ENCODE measurements at places on chromosomes 3 and 15.

- no peak for DNase-seq
- no peak overlapping the region for H3K4me3 ChIP-seq
- no peak overlapping the region for H3K27ac ChIP-seq
- H3K4me1 ChIP-seq, result no peaks in the 10 kb centered on the region
- H3K36me3 ChIP-seq, result no peaks in the 10 kb centered on the region
- no peaks in the 10 kb centered on the region for H3K27me3 ChIP-seq
Measured at GRCh38 chr3:167843481-167843880, 108.0 kb downstream of the SERPINI1 start.

DNA sequence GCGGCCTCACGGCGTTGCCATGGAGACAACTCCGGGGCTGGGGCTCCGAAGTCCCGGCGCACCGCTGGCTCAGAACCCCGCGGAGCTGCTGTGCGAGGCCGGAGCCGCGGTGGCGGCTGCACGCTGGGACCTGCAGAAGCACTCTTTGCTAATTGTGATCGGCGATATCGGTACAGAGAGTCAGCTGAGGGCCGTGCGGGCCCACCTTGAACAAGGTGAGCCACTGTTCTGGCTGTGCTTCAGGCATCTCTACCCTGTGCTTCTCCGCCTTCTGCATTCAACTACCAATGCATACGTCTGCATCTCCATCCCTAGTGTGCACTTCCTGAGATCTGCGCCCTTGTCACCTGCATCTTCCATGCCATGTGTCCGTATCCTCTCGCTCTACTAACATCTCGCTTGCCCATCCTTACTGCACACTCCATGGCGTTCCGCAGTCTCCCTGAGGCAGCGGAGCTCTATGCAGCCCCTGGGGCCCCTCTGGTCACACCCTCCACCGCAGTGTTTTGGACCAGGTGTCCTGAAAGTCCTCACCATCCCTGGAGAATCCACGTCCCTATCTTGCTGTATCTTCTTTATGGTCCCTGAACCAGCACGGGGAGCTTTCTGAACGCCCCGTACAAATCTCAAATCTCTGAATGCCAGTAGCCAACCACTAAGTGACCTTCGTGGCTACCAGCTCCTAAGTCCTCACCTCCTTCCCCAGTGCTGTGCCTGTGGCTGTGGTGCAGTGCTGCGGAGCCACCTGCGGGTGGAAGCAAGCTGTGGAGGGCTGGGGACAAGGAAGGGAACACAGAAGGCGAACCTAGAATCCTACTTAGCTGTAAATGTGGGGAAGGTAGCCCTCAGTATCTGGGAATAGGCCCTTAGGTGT, 6.2 kb upstream of the MAP1A start:
- peak overlapping the region; percentile 89 for H3K4me3 ChIP-seq
- H3K27me3 ChIP-seq, result no peaks in the 10 kb centered on the region
- DNase-seq, result peak; percentile 11
- H3K4me1 ChIP-seq, result peaks cover 21% of the 10 kb centered on the region
- H3K36me3 ChIP-seq, result no peaks in the 10 kb centered on the region

GRCh38 chr3:111068574-111068973, 3.0 kb upstream of the NECTIN3 start:
- H3K4me1 ChIP-seq, result peaks cover 12% of the 10 kb centered on the region
- H3K4me3 ChIP-seq, result no peak overlapping the region
- DNase-seq, result no peak
- no peaks in the 10 kb centered on the region for H3K36me3 ChIP-seq
- H3K27ac ChIP-seq, result no peak overlapping the region

DNA sequence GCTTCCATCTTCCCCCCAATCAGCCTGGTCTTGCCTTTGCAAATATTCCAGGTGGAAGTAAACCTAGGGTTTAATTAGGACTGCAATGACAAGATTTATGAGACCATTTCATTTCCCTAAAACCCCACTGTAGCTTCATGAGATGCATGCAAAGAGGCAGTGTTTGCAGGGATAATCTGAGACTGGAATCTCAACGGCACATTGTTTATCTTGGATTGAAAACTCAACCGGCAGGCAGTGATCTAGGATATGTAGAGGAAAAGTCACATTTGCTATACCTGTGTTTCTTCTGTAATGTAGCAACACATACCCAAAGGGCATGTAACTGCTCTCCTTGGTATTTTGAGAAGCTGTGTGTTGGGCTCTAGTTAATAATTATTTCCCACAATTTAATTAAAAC, 18.7 kb upstream of the CLSTN2 start:
- H3K27me3 ChIP-seq, result no peaks in the 10 kb centered on the region
- no peaks in the 10 kb centered on the region for H3K4me1 ChIP-seq
- H3K4me3 ChIP-seq, result no peak overlapping the region
- no peak for DNase-seq
- H3K27ac ChIP-seq, result no peak overlapping the region

DNA sequence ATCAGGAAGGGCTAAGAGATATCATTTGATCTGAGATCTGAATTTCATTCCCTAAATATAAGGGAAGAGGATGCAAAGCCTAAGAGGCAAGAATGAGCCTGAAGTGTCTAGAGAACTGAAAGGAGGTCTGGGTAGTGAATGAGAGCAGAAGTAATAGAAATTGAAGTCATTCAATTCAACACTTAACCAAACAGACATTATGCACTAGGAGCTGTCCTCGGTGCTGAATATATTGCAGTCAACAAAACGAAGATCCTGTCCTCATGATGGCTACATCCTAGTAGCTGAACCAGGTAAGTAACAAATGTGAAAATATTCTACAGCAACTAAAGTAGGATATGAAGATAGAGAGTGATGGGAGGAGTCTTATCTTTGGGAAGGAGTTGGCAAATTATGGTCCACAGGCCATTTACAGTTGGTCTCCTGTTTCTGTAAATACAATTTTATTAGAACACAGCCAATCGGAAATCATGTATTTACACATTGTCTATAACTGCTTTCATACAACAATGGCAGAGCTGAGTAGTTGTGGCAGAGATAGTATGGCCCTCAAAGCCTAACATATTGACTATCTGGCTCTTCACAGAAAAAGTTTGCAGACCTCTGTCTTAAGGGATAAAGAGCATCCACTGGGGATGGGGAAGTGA, 192.9 kb upstream of the CADPS start:
- H3K4me3 ChIP-seq, result no peak overlapping the region
- DNase-seq, result no peak
- H3K36me3 ChIP-seq, result no peaks in the 10 kb centered on the region
- no peak overlapping the region for H3K27ac ChIP-seq
- no peaks in the 10 kb centered on the region for H3K27me3 ChIP-seq

- H3K36me3 ChIP-seq, result no peaks in the 10 kb centered on the region
- DNase-seq, result peak; percentile 71
- no peaks in the 10 kb centered on the region for H3K27me3 ChIP-seq
- H3K4me3 ChIP-seq, result no peak overlapping the region
- H3K4me1 ChIP-seq, result no peaks in the 10 kb centered on the region
- H3K27ac ChIP-seq, result peak overlapping the region; percentile 49
Measured at GRCh38 chr3:8629151-8630021, 15.2 kb downstream of the SSUH2 start.

GRCh38 chr3:142602619-142603385, 6.6 kb downstream of the PLS1 start:
- H3K4me1 ChIP-seq, result no peaks in the 10 kb centered on the region
- no peak overlapping the region for H3K27ac ChIP-seq
- H3K36me3 ChIP-seq, result no peaks in the 10 kb centered on the region
- H3K27me3 ChIP-seq, result no peaks in the 10 kb centered on the region
- no peak for DNase-seq

GRCh38 chr15:64443747-64444621, 16.4 kb upstream of the ZNF609 start:
- H3K4me3 ChIP-seq, result no peak overlapping the region
- H3K27ac ChIP-seq, result no peak overlapping the region
- H3K36me3 ChIP-seq, result no peaks in the 10 kb centered on the region
- peaks cover 39% of the 10 kb centered on the region for H3K4me1 ChIP-seq
- no peaks in the 10 kb centered on the region for H3K27me3 ChIP-seq
- no peak for DNase-seq

GRCh38 chr3:140447136-140447535, 230.7 kb upstream of the TRIM42 start:
- H3K27me3 ChIP-seq, result no peaks in the 10 kb centered on the region
- no peaks in the 10 kb centered on the region for H3K4me1 ChIP-seq
- H3K27ac ChIP-seq, result no peak overlapping the region
- no peak for DNase-seq

DNA sequence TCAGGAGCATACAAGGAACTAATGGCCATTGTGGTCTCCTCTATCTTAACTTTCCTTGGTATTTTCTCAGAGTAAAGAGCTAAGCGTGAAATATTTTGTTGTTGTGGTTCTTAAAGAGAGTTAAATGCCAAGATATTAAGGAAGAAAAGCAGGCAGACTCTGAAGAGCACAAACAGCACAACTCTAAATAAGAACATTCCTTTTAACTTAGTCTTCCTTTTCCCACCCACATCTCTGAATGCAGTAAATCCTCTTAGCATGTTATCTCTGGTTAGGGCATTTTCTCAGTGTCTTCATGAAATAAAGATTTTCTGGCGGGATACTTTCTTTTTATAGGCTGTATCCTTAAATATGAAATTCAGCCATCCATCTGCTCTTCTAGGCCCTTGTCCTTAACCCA, 1.5 kb downstream of the GPR87 start:
- H3K27me3 ChIP-seq, result no peaks in the 10 kb centered on the region
- no peaks in the 10 kb centered on the region for H3K36me3 ChIP-seq
- DNase-seq, result no peak
- no peaks in the 10 kb centered on the region for H3K4me1 ChIP-seq
- H3K4me3 ChIP-seq, result no peak overlapping the region

GRCh38 chr3:106642161-106642560, 735.1 kb upstream of the CCDC54 start:
- no peak overlapping the region for H3K27ac ChIP-seq
- H3K27me3 ChIP-seq, result no peaks in the 10 kb centered on the region
- H3K36me3 ChIP-seq, result no peaks in the 10 kb centered on the region
- H3K4me1 ChIP-seq, result no peaks in the 10 kb centered on the region
- no peak overlapping the region for H3K4me3 ChIP-seq

DNA sequence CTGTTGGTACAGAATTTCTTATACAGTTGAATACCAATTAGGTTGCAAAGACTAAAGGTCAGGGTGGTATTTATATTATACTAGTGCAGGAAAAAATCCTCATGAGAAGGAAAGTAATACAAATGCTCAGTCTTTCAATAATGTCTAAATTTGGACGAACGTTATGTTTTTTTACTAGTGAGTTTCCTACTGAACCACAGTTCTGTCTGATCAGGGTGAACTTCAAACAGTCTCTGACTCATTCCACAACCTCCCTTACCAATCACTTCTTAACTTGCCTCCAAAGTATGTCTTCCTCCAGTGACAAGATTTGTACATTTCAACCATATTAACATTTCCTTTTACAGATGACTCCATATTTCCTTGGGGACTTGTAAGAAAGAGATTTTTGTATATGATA, 3.4 kb downstream of the TMEM212 start:
- no peaks in the 10 kb centered on the region for H3K4me1 ChIP-seq
- H3K27ac ChIP-seq, result no peak overlapping the region
- H3K4me3 ChIP-seq, result no peak overlapping the region
- no peaks in the 10 kb centered on the region for H3K36me3 ChIP-seq
- DNase-seq, result no peak

GRCh38 chr3:30675006-30675405, 68.6 kb downstream of the TGFBR2 start:
- no peak for DNase-seq
- peaks cover 54% of the 10 kb centered on the region for H3K36me3 ChIP-seq
- H3K27ac ChIP-seq, result no peak overlapping the region

- no peak overlapping the region for H3K4me3 ChIP-seq
- DNase-seq, result no peak
- H3K4me1 ChIP-seq, result no peaks in the 10 kb centered on the region
- no peaks in the 10 kb centered on the region for H3K36me3 ChIP-seq
- H3K27me3 ChIP-seq, result no peaks in the 10 kb centered on the region
Measured at GRCh38 chr3:94026623-94027022, 1.8 kb downstream of the STX19 start.

GRCh38 chr3:195425849-195426248, 17.0 kb downstream of the ACAP2 start:
- peaks cover 22% of the 10 kb centered on the region for H3K4me1 ChIP-seq
- no peak for DNase-seq
- no peak overlapping the region for H3K4me3 ChIP-seq
- H3K36me3 ChIP-seq, result no peaks in the 10 kb centered on the region
- H3K27ac ChIP-seq, result no peak overlapping the region

DNA sequence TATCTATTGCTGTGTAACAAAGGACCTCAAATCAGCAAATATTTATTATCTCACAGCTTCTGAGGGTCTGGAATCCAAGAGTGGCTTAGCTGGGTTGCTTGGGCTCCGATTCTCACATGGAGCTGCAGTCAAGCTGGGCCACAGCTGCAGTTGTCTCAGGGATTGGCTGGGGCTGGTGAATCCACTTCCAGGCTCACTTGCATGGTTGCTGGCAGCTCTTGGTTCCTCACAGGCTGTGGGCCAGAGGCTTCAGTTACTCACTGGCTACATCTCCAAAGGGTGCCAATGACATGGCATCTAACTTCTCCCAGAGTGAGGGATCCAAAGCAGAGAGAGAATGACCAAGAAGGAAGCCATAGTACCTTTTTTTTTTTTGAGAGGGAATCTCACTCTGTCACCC, 13.9 kb upstream of the SYNM start:
- DNase-seq, result no peak
- no peak overlapping the region for H3K4me3 ChIP-seq
- H3K4me1 ChIP-seq, result no peaks in the 10 kb centered on the region
- no peak overlapping the region for H3K27ac ChIP-seq
- H3K36me3 ChIP-seq, result no peaks in the 10 kb centered on the region
- H3K27me3 ChIP-seq, result no peaks in the 10 kb centered on the region

- no peaks in the 10 kb centered on the region for H3K4me1 ChIP-seq
- no peak overlapping the region for H3K27ac ChIP-seq
Measured at GRCh38 chr15:36758800-36759199, 179.4 kb downstream of the CDIN1 start.

DNA sequence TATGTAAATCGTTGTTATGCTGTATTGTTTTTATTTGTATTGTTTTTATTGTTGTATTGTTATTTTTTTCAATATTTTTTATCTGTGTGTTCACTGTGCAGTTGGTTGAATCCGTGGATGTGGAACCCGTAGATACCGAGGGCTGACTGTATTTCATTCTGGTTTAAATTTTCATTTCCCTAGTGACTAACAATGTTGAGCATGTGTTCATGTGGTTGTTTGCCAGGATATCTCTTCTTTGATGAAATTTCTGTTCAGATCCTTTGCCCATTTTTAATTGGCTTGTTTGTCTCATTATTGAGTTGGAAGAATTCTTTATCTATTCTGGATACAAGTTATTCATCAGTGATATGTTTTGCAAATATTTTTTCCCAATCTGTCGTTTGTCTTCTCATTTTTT, 29.7 kb downstream of the STOML1 start:
- H3K4me3 ChIP-seq, result no peak overlapping the region
- H3K27ac ChIP-seq, result no peak overlapping the region
- H3K27me3 ChIP-seq, result no peaks in the 10 kb centered on the region

Data from CD8-positive, alpha-beta memory T cell (primary cell).